ENCODE measurements at places on chromosomes 16 and 17.
A peak's percentile ranks its signal among the peaks of the same experiment; 100 is the strongest.

- no peak for DNase-seq
These were observed 10.6 kb downstream of the SLC16A3 start for GRCh38 chr17:82239401-82239925.

- no peak for DNase-seq
These were observed 2.9 kb upstream of the FBXO47 start for GRCh38 chr17:38970128-38970527.

DNA sequence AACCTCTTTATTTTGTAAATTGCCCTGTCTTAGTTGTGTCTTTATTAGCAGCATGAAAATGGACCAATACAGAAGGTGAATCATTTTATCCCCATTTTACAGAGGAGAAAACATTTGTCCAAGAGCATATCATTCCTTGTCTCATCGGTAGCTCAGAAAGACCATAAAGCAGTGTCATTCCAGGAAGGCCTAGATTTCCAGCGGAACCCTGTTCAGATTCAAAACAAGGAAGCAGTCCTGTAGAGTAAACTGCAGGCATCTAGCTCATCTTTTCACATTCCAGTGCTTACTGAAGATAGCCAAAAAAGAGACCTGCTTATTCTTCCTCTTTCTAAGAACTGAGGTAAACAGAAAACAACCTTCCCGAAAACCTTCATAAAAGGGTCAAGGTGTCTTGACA is 54.0 kb downstream of the PARN start:
- DNase-seq = no peak

DNA sequence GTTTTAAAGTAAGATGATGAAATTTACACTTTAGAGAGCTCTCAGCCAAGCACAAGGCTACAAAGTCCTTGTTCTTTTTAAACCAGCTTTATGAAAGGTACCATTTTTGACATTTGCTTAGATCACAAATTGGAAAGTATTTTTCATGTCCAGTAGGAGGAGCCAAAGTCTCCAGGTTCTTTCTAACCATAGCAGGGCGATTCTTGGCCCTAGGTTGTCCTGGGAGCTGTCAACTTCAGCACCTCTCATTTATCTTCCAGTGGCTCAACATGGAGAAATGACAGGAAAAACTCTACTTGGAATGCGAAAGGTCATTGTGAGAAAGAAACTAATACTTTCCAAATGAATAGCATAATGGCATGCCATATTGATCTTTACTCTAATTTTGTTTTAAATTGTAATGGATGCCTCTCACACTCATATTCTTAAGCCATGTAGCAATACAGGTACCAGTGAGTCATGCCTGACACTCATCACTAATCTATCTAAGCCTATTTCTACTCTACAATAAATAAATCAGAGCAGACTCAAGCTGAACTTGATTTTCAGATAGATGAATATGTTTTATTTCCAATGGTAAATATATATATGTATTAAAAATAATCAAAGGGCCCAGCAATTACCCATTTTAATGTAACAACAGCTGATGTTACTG is 919.1 kb upstream of the EEF2KMT start:
- no peak for DNase-seq

DNA sequence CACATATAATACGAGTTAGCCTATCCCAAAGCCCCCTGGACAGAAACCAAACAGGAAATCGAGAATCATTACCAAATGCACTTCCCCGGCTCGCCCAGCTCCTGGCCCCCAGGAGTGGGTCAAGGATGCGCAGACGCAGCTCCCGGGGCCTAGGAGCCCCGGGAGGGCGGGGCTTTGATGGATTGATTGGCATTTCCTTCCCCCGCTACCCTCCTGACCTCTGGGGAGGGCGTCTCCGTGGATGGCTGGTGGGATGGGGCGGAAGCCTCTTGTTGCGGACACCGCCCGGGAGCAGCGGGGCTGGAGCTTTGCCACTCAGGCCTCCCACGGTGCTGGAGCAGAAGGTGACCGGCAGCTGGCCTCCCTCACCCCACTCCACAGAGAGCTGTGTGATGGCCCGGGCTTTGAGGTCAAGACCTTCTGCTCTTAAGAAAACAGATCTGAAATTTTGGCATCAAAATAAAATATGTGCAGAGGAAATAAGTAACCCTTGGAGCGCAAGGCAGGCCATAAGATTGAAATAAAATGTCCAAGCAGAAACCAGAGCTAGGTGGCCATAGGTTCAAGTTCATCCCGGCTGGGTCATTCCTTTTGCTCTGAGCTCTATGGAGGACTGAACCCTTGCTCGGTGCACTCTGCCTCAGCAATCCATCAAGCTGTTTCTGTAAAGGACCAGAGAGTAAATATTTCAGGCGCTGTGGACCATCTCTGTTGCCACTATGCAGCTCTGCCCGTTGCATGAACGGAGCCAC is 262.3 kb downstream of the SOX9 start:
- DNase-seq = no peak

DNA sequence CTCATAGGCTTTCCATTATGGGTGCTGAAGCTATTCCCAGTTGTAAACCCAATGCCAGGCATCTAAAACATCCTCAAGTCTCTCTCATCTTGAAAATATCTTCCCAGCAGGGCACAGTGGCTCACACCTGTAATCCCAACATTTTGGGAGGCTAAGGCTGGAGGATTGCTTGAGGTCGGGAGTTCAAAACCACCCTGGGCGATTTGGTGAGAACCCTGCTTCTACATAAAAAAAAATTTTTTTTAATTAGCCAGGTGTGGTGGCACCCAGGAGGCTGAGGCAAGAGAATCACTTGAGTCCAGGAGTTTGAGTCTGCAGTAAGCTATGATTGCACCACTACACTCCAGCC is 13.0 kb upstream of the EEF2K start:
- no peak for DNase-seq

DNA sequence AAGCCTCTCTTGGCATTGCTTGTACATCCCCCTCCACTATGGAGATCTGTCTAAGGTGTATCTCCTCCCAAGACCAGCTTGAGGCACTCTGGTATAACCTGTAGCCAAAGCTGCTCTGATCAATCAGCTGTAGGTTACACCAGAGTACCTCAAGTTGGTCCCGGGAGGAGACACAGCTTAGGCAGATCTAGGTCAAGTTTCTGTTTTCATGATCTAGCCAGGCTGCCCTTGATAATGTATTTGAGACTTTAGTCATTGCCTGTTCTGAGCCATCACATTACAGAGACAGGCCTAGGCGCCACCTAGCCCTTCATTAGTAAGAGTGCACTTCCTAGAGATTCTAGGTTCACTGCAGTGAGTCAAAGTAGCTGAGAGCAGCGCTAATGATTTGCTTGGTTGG is 31.4 kb downstream of the ASGR1 start:
- DNase-seq = no peak

DNA sequence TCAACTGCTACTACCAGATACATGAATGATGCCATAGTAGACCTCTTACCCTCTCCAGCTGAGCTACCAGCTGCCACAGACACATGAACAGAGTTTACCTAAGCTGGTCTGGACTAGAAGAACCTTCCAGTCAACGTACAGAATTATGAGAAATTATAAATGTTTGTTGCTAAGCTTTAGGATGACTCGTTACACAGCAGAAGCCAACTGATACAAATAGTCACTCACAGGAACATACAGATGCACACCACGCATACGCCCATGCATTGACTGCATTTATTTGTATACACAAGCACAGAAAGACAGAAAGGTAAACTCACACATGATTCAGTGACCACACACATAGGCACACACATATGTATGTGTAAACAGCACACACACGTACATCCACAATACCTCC is 164.6 kb downstream of the SALL1 start:
- DNase-seq = no peak

DNA sequence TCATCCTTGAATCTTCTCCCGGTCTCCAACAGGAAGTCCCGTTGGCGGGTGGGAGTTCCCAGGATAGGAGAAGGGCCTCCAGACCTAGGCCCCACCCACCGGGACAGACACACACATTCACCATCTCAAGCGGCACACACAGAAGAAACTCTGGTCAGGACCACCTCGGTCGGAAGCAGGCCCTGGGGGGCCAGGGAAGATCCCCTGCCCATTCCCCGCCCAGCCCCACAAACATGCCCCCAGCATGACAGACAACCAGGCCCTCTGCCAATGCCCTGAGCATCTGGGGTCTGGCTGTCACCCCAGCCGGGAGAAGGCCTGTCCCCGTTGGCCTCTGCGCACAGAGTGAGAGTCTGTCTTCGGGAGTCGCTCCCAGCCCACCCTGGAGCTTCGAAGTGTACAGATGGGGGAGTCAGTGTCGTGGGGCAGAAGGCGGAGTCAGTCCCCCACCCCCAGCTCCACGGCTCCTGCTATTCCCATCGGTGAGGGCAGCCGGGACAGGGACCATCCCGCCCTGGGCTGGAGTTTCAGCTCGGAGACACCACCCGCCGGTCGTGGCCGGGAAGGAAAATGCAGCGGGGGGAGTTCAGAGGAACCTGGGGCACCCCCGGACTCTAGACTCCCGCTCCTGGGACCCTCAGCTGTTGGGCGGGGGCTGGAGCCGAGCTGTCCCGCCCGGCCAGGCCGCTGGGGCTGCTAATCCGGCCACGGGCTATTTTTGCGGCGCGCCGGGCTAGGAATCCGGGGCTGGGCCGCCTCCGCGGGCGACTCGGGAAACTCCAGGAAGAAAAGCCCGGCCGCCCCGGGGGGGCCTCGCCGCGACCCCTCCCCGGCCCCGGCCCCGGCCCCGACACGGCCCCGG is 660 bp downstream of the RHBDF1 start:
- no peak for DNase-seq

GRCh38 chr16:24580665-24581064 is 41.3 kb downstream of the RBBP6 start:
- no peak for DNase-seq

- DNase-seq = peak; percentile 55
These were observed at the start of gene MT3 for GRCh38 chr16:56589141-56590039. Gene MT3, plus strand, starts transcription at chr16:56589528. Its CDS starts 63 bp downstream, at chr16:56589591.

DNA sequence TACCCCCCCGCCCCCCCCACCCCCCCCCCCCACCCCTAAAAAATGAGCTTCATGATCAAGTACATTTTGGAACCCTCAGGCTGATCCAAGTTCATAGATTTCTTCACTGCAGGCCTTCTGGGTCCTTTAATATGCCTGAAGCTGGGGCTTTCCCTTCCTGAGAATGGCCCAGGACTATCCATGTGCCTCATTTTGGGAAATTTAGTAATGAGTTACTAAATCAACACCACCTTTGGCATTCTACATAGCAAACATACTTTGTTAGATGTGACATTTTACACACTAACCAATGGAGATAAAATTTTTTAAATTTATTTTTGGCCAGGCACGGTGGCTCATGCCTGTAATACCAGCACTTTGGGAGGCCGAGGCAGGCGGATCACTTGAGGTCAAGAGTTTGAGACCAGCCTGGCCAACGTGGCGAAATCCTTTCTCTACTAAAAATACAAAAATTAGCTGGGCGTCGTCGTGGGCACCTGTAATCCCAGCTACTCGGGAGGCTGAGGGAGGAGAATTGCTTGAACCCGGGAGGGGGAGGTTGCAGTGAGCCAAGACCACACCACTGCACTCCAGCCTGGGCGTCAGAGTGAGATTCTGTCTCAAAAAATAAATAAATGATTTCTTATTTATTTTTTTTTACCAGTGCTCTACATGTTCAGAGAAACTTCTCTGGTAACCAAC is 14.0 kb downstream of the HERPUD1 start:
- no peak for DNase-seq

DNA sequence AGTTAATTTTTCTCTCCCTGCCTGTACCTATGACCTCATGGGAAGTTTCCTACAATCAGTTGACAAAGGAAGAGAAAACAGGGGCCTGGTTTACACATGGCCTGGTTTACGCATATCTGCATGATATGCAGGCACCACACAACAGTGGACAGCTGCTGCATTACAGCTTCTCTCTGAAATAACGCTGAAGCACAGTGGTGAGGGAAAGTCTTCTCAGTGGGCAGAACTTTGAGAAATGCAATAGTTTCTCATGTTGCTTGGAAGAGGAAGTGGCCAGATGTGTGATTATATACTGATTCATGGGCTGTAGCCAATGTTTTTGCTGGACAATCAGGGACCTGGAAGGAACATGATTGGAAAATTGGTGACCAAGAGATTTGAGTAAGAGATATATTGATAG is 324.1 kb upstream of the GOT2 start:
- DNase-seq = no peak

DNA sequence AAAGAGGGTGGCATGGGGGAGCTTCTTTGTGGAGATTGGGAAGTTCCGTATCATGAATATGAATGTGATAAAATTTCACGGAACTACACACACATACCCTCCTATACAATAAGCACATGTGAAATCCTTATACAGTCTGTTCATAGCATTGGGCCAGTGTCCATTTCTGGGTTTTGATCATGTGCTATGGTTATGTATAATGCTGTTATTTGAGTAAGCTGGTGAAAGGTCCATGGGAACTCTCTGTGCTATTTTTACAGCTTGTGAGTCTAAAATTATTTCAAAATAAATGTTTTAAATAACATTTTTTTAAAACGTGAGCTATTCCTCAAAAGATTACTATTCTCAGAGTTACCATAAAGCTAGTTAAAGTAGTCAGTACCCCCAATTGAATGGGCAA is 205.2 kb upstream of the CACNG5 start:
- no peak for DNase-seq

GRCh38 chr16:23803591-23804123 is 32.1 kb upstream of the PRKCB start:
- peak; percentile 82 for DNase-seq
